ENCODE measurements at places on chromosomes 6 and 20.

DNA sequence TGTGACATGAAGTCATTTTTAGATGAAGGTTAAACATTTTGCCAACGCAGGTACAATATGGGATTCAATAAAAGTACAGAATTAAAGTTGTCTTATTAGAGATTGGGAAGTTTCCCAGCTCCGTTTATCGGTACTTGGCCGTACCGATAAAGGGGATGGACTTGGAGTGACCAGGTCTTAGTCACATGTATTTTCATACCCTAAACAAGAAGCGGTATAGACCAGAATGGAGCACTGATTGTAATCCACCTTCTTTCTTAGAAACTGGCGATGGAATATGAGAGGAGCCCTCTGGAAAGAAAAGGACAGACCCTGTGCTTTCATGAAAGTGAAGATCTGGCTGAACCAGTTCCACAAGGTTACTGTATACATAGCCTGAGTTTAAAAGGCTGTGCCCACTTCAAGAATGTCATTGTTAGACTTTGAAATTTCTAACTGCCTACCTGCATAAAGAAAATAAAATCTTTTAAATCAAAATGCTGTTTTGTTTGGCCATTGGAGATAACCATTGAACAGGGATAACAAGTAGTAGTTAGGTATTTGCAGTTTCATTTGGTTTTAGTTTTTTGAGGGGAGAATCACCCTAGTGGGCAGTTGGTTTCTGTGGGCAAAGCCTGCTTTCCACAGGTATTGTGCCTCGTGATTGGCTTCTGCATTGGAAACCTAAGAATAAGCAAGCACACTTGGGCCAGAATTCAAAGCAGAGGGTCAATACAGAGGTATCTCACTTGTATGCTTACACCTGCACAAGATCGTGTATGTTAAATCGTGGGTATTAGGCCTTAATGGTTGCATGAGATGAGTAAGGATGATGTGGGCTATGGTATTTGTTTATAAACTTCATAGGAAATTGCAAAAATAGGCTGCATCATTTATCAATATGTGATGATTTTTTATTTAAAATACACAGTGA is 11.2 kb upstream of the ZNFX1 start:
- no peak for DNase-seq

DNA sequence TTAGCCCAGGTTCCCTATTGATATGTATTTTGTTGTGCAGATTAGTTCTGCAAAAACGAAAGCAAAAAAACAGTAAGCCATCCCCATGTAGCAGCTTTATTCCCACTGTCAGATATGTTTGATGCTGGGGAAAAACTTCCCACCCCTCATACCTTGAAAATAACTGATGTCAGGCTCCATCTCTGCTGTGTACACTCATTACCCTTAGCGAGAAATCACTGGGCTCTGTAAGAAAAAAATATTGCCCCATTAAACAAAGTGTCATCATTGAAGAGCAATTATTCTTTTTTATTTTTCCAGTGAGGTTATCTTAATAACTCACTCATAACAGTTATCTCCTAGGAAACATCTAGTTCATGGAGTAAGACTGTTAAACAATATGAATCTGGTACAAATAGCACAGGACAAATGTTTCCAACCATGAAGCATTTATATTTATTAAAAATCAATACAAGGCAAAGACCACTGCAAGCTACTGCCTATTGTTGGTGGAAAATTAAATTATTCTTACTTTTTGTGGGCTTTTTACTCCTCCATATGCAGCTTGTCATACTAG is 268.8 kb downstream of the LMBRD1 start:
- DNase-seq, result no peak

DNA sequence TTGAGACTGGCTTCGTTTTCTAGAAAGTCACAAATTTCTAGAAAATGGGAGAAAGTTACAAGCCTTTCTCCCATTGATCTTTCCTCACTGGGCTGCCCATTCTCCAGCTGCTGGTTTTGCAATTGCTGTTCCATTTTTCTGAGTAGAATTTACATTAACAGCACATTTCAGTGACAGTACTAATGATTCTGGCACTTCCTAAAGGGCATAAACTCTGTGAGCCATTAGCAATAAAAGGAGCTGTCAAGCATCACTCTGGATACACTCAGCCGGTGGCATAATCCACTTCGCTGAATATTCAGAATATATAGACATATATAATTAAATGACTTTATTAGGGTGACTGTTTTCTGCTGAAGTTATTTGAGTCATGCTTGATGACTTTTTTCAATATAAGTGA is 6.7 kb upstream of the SSTR4 start:
- DNase-seq, result no peak

- DNase-seq, result no peak
Measured at GRCh38 chr6:54920628-54921027, 74.1 kb downstream of the FAM83B start.

- DNase-seq, result no peak
Measured at GRCh38 chr6:7646394-7646793, 56.4 kb downstream of the SNRNP48 start.

DNA sequence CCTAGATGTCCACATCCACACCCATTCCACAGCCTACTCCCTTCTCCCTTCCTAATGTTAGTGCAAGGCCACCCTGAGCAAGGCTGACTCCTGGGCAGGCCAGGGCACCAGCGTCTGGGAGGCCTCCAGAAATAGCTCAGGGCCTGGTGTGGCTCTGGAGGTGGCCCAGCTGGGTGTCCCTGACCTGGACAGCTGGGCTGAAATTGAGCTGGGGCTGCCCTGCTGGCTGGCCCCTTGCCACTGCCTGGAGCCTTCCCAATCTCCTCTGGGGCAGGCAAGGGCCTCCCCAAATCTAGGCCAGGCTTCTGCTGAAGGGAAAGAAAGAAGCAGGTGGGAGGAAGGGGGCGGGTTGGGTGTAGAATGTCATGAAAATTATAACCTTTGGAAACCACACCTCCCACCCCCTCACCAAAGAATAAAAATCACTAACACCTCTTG is 2.1 kb downstream of the FAM110A start:
- peak; percentile 50 for DNase-seq

Measured in activated CD8-positive, alpha-beta memory T cell treated with anti-CD3 and anti-CD28 coated beads, Interleukin-2, amount 50 U/mL, for 4 hours (primary cell).